ENCODE measurements at places on chromosomes 7 and 10. TPM values are rescaled to one million over a fixed set of nuclear protein-coding genes. Genes with fewer than 3 reads are reported as not detected.

- no peak for DNase-seq
Measured at GRCh38 chr7:50507898-50508470, 57.2 kb downstream of the DDC start.

The NEBL gene
- 187 TPM for polyA plus RNA-seq

The TWIST1 gene
- 1.7 TPM for polyA plus RNA-seq

DNA sequence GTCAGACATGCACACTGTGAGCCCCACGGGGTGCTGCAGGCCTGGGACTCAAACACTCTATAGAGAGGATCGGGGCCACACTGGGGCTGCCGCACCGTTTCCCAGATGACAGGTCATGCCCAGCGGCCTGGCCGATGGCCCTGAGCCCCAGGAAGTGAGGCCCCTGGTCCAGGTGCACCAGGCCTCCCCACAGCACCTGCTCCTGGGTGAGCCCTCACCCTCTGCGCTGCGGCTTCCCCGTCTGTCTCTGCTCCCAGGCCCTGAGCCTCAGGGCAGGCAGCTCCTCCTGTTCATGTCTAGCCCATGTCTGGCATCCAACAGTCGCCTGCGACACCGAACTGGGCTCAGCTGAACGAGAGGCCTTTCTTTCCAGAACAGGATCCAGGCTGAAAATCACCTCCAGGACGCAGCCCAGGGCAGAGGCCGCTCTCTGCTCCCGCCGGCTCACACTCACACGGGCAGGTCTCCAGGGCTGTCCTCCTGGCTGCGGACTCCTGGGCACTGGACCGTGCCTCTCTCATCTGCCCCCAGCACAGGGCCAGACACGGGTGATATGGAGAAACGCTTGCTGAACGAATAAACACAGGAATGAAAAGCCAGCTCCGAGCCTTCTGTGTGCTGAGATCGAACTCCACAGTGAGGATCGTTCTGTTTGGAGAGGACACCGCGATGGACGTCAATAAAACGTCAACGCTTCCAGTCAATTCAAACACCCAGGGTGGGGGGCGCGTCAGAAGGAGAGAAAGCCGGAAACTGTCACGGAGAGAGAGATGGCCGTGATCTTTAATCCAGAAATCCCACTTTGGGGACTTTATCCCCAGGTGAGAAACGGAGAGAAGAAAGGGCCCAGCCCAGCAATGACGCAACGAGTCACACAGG is 202.4 kb downstream of the ELFN1 start:
- DNase-seq, result no peak

DNA sequence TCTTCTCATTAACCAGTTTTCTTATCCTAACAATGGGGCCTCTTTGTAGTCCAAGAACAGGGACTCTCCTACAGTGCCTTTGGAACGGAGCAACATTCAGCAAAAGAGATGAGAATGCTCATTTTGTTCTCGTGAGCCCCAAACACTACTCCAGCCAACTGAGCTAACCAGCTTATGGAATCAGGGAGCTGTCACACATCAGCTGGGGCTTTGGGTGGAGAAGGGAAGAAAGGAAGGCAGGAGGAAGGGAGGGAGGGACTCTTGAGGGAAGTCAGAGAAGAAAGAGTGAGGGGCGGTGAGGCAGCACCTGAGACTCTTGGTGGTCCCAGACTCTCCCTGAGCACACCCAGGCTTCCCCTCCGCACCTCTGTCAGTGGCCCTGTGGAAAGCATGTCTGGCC is 123.1 kb downstream of the CLEC2L start:
- no peak for DNase-seq

The ANKIB1 gene
- 10.9 TPM for polyA plus RNA-seq

GRCh38 chr7:147658392-147658967 is 932.1 kb upstream of the C7orf33 start:
- DNase-seq, result no peak

The SVOPL gene
- polyA plus RNA-seq, result not detected

- no peak for DNase-seq
Measured at GRCh38 chr7:102289057-102289456, 2.4 kb downstream of the SH2B2 start.

Data from heart left ventricle (tissue), 16 donors.